Bladder microvascular endothelial cell (primary cell): ENCODE measurements at places on chromosomes 5 and 9. TPM values are rescaled to one million over a fixed set of nuclear protein-coding genes. Genes with fewer than 3 reads are reported as not detected.

Gene ARL14EPL
- total RNA-seq = not detected in 2 replicates

Gene ACSL6
- 0.57 TPM in 1 of 2 replicates, not detected in the other for total RNA-seq

Gene C5
- total RNA-seq = 2.1 and 2.3 TPM in 2 replicates

Gene EPB41L4B
- total RNA-seq = 0.16 and 0.57 TPM in 2 replicates

Gene PCDHGB2
- total RNA-seq = 1.1 and 5.1 TPM in 2 replicates

Gene CCNO
- 0.06 and 0.16 TPM in 2 replicates for total RNA-seq

Gene LRRC14B
- total RNA-seq = not detected in 2 replicates

Gene ECM2
- not detected in 2 replicates for total RNA-seq

Gene PITX1
- not detected in 2 replicates for total RNA-seq

Gene GPR150
- 0.06 TPM in 1 of 2 replicates, not detected in the other for total RNA-seq

Gene PCDHGB5
- 8.1 and 23.0 TPM in 2 replicates for total RNA-seq

Gene TERT
- 0.06 TPM in 1 of 2 replicates, not detected in the other for total RNA-seq

Gene ACTBL2
- under 0.01 and 0.06 TPM in 2 replicates for total RNA-seq

Gene OBP2B
- total RNA-seq = not detected in 2 replicates

Gene GDNF
- not detected in 2 replicates for total RNA-seq
